ENCODE measurements at places on chromosomes 6 and 20.

DNA sequence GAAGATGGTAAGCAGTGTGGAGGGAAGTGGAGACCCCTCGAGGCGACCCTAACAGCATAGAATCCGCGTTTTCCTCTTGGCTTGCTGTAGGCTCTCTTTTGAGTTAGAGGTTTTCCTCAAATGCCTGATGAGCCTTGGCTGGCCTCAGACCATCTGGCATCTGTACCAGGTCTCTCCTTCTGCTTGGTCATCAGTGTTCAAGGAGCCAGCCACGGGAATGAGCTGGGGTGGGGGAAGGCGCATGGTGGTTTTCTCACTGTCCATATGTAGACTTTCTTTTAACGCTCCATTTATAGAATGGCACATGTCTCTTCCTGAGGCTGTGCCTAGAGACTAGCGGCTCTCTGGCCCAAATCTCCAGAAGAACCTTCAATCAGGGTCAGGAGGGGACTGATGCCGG, 8.1 kb upstream of the GUCA1A start:
- no peak for DNase-seq

GRCh38 chr6:139855671-139856311, 481.3 kb upstream of the CITED2 start:
- no peak for DNase-seq

GRCh38 chr6:134173936-134174671, 121.7 kb upstream of the SLC2A12 start:
- peak; percentile 50 for DNase-seq

DNA sequence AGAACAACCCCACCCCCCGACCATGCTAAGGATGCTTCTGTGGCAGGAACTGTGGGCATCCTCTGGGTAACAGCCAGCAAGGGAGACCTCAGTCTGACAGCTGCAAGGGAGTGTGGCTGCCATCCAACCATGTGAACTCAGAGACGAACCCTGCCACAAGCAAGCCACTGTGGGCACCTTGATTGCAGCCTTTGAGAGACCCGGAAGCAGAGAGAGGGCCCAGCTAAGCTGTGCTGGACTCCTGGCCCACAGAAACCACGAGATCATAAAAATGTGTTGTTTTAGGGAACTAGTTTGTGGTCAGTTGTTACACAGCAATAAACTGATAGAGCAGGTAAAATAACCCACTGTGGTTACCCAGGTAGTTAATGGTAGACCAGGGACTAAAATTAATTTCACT, 414.6 kb downstream of the CDH26 start:
- no peak for DNase-seq

GRCh38 chr6:16058201-16058928, 70.5 kb upstream of the MYLIP start:
- no peak for DNase-seq

DNA sequence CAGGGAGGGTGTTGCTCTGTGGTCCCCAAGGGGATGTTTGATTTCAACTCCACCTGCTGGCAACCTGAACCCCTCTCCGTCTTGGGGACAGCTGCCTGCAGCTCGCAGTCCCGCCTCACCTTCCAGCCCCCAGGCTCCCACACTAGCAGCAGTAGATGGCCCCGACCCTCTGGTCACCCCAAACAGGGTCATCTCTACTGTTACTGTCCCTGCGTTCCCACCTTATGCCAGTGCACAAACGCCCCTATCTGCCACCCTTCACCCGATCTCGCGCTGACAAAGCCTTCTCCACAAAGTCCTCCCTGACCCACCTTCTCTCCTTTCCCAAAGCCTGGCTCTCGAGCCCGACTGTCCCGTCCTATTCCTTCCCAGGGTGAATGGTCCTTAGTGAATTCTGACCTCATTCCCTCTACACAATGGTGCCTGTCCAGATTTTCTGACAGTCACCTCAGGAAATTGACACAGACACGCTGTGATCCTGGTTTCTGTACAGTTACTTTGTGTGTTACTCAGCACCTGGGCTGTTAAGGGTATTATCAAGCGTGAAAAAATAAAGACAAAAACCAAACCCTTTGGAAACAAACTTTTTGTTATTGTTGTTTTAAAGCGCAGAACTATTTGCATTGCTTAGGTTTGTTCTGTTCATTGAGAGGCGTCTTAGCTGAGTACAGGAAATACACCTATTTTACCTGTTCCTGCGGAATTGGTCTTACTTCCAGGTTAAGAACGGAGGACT, 728 bp downstream of the FUT9 start:
- no peak for DNase-seq

DNA sequence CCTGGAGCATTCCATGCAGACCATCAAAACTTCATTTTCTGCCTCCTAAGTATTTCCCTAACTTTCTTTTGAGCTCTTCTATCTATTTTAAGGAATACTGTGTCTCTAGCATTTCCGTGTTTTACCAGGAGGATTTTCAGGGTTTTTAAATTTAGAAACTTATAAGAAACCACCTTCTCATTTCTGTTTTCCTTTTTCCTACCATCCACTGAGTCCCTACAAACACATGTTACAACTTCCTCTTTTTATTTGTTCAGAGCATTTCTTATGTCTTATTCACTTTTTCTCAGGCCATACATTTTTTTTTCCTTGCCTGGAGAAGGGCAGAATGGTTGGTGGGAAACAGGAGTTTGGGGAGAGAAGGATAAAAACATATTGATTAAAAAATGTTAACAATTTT, 130.0 kb upstream of the BMP5 start:
- no peak for DNase-seq
